Stimulated activated CD8-positive, alpha-beta memory T cell treated with anti-CD3 and anti-CD28 coated beads, Interleukin-15, amount 100 ng/mL, for 24 hours (primary cell): ENCODE measurements at places on chromosomes 6 and 20.

- DNase-seq, result no peak
These were observed 37.0 kb upstream of the CDKN1A start for GRCh38 chr6:36641543-36641942.

- no peak for DNase-seq
These were observed 32.3 kb downstream of the FRMD1 start for GRCh38 chr6:168046696-168047095.

DNA sequence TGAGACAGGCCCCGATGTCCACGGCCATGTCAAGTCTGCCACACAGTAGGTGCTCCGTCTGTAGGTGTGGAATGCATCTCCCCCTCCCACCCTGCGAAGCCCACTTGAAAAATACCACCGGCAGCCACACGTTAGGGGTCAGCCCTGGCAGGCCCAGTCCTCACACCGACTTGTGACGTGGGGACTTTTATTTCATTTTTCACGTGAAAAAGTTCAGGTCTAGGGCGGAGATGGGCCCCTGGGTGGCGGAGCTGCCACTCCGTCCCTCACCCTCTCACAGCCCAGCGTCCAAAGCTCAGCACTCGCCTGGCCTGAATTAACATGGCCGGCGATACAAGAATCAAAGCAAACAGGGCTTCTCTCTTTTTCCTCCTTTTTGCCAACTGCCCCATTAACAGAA, 3.8 kb upstream of the TUBB1 start:
- DNase-seq, result no peak

GRCh38 chr20:33301192-33301930, 18.3 kb downstream of the BPIFB1 start:
- DNase-seq, result no peak

GRCh38 chr6:21591446-21591845, 2.1 kb upstream of the SOX4 start:
- no peak for DNase-seq
